Activated CD4-positive, alpha-beta T cell treated with anti-CD3 and anti-CD28 coated beads for 1 hour (primary cell): ENCODE measurements at places on chromosomes 7 and 10.

DNA sequence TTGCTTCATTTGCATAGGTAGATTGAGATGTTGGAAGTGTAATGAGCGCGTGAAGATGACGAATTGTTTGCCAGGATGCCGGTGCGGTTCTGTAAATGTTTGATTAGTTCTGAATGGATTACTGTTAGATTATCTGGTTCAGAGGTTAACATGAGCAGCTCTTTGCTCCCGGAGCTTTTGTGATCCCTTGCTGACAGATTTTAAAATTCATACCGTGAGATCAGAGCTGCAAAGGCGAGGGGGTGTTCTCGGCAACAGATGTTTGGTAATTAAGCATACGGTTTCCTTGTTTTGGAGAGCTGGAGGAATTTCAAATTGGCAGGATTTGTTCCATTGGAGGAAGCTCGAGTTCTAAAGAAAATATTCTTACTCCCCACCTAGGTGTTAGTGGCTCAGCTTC lies 237.8 kb upstream of the GPR26 start:
- no peak for DNase-seq

DNA sequence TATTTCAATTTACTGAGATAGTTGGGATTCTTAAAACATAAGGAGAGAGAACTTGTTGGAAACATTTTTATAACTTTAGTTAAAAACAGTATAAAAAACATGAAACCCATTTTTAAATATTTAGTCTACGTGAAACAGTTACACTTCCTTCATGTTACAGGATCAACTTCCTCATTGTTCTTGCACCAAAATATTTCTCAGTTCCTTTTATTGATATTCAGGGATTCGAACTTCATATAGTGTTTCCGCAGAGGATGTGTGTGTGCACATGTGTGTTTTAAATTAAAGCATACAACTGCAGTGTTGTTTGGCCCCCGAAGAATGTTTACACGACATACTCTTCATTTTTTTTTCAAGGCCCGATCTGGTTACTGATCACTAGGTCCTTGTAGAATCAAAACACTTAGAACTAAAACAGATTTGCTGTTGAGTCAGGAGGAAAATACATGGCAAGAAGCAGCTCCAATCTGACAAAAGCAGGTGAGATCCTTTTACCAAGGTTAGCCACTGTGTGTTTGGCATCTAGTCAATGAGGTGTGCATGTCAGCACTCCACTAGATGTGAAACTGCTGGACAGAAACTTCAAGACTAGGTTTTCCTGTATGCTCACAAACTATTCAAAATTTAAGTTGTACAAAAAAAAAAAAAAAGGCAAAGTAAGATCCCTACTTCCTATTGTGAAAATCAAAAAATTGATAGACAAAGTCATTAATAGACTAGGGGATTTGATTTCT lies 60.4 kb downstream of the INSYN2A start:
- no peak for DNase-seq

DNA sequence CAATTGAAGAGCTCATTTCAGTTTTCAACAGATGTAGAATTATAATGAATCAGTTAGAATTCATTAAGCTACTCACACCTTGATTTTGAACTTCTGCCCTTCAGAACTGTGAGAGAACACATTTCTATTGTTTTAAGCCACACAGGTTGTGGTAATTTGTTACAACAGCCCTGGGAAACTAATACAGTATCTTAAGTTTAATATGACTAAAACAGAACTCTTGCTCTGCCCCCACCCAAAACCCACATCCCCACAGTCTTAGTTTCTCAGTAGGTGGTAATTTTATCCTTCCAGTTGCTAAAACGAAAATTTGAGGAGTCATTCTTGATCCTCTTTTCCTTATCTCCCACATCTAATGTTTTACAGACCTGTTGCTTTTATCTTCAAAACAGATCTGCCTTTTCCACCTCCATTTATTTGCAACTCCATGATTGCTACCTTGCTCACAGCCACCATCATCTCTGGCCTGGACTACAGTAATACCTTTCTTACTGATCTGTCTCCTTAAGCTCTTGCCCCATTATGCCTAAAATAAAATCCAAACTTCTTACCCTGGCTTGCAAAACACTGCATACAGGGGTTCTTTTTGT lies 72.8 kb upstream of the NXPH1 start:
- no peak for DNase-seq

DNA sequence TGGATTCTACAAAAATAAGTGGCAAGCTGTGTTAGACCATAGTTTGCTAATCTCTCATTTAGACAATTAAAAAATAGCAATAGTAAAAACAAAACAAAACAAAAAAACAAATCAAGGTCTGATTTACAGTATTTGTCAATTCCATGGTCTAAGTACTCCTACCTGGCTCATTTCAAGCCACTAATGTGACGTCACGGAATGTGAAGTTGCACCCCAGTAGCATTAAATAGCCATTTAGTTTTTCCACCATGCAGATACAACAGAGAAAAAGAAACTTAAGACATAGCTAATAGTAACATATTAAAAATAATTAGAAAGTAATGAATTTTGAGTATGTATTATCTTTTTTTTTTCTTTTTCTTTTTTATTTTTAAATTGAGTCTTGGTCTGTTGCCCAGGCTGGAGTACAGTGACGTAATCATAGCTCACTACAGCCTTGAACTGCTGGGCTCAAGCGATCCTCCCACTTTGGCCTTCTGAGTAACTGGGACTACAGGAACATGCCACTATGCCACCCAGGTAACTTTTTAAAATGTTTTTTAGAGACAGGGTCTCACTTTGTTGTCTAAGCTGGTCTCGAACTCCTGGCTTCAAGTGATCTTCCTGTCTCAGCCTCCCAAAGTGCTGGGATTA lies 101.2 kb downstream of the MKX start:
- no peak for DNase-seq

- no peak for DNase-seq
Observed at GRCh38 chr10:130234171-130234965, 98.2 kb downstream of the GLRX3 start.

GRCh38 chr10:27745732-27746396 lies at the start of gene MKX:
MKX (minus strand) TSS chr10:27745819; CDS start chr10:27743415, 2,404 bp downstream.
- DNase-seq: no peak
